GM12878 (cell line): ENCODE measurements at places on chromosomes 4 and X.

GRCh38 chrX:19198473-19198872, 76.2 kb upstream of the ADGRG2 start:
- no peak for DNase-seq

- no peak for DNase-seq
Measured at GRCh38 chrX:130300010-130300282, 31.2 kb upstream of the ZNF280C start.

DNA sequence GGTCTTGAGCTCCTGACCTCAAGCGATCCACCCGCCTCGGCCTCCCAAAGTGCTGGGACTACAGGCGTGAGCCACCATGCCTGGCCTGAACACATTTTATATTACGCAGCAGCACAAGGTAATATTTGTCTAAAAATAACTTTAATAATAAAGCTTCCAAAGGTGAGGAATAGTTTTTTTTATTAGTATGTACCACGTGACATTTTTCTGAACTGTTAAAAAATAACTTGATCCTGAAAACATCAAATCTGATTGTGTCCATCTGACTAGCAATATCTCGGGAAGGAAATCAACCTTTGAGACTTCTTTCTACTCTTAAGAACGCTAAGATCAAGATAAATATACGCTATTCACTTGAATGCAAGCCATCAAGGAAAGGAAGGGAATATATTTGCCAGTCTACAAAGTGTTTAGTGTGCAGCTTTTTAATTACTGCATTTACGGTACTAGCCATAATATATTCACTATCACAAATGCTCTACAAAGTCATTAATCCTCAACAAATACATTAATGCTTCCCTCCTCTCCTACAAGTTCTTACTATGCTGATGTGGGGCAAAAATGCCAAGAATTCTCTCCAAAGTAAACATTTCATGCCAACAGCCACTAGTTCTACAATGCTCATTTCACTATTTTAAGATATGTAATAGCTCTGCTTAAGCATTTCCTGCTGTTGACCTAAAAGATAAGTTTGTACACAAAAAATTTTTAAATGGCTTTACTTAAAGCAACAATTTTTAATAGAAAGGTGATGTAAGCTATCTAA, 143.6 kb downstream of the APBB2 start:
- DNase-seq, result no peak

- DNase-seq, result no peak
Measured at GRCh38 chrX:46703980-46704379, 54.9 kb downstream of the SLC9A7 start.

DNA sequence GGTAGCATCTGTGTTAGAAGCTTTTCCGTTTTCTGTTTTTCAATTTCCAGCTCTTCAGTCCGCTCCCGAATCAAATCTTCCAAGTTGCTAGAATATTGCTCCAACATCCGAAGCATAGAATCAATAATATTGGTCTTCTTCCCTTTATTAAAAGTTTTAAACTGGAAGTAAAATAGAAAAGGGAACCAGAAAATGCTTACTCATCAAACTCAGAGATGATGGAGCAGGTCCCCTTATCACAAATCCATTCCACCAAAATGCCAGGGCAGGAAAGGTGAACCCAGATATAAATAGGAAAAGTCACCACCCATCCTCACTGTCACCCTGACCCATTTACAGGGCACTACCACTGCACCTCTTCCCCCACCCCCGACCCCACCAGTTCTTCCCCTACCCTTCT, 89.0 kb downstream of the GUCY2F start:
- DNase-seq, result no peak

DNA sequence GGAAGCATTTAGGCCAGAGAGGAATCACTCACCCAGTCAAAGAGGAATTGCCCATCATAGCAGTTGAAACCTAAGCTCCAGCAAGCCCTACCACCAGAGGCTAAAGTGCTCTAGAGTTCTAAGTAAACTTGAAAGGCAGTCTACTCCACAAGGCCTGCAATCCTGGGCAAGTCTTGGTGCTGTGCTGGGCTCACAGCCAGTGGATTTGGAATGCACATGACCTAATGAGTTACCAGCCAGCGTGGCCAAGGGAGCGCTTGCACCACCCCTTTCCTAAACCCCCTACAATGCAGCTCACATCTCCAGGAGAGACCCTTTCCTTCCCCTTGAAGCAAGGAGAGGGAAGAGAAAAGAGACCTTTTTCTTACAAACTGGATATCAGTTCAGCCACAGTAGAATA, 445.7 kb downstream of the GASK1B start:
- DNase-seq, result no peak

DNA sequence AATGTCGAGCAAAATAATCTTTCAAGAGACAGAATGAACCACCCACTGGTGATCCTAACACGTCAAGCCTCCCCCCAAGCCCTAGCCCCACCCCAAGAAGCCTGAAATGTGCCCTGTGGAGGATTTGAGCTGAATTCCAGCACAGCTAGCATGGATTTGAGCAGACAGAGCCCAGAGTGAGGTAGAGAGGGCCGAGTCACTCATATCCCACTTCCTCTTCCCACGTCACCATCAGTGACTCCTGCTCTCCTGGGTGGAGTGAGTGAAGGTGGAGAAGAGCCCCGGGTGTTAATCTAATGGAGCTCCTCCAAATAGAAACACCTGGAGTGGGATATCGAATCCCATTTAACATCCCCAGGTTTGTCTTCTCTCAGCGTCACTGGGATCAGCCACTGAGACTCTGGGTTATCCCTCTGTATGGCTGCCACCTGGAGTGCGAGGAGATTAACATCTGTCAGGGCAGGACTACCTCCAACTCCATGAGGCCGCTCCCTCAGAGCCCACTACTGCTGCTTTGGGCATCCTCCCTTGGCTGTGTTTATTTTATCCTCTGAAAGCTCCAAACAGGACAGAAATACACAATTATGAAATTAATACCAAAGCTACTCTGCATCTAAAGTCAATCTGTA, 136.6 kb downstream of the NWD2 start:
- no peak for DNase-seq

GRCh38 chrX:129404670-129405008, 118.7 kb downstream of the SMARCA1 start:
- no peak for DNase-seq

- DNase-seq, result no peak
Measured at GRCh38 chr4:10698172-10698571, 13.6 kb upstream of the CLNK start.

DNA sequence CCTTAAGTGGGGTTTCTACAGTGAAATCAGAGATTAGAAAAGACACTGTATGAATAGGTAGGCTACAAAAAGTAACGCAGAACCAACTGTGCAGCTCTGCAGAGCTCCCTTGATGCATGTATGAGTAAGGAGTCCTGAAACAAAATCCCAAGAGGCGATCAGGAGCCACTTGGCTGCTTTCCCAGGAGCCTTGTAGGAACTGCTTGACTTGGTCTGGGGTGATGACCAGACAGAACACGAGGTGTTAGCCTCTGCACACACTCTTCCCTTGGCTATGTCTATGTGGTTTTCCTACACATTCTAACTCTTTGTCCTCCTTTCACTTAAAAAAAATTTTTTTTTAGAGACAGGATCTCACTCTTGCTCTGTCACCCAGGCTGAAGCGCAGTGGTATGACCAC, 22.8 kb upstream of the AP1S2 start:
- no peak for DNase-seq

GRCh38 chr4:19301527-19301926, 950.2 kb upstream of the SLIT2 start:
- no peak for DNase-seq

- no peak for DNase-seq
Measured at GRCh38 chrX:97369947-97370346, 486.2 kb downstream of the RPA4 start.

DNA sequence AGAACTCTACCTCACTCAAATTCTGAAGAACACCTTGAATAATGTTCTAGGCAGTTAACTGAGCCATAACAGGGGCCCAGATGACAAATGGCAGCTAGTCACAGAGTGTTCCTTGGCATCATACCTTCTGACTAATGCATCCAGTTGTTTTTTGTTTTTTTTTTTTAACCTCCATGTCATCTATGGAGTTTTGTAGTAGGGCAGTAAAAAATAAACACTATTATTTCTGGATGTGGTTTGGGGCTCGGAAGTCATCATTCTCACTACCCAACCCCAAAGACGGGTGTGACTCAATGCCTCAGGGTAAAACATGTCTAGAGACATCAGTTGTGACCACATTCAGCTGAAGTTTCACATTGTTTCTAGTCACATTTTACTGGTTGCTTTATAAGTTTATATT, 31.2 kb upstream of the MCF2 start:
- peak; percentile 19 for DNase-seq

GRCh38 chr4:88965053-88965452, 91.9 kb downstream of the FAM13A start:
- DNase-seq, result no peak

DNA sequence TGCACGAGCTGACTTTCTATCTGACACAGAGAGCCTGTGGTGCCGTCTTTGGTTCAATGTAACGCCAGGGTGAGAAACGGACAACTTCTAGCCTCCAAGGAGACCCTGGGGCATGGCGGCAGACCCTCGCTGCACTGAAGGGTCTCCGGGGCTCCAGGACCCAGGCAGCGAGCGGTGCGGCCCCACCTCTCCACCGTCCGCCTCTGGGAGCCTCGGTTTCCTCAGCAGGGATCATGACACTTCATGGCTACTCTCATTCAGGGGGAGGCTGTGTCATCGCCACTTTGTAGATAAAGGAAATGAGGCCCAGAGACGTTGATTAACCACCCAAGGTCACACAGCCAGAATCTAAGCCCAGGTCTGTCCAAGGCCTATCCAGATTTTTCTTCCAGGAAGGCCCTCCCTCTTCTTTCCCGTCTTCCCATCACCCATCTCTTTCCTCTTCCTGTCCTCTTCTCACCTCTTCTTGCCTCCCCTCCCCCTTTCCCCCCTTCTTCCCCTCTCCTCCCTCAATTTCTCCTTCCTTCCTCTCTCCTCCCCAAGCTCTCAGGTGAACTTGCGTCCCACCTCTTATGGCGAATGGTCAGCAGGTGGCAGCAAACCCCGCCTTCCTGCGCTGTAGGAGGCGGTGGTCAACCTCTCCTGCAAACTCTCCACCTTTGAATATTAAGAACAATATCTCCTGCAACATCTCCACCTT, 69.3 kb upstream of the HMX1 start:
- no peak for DNase-seq

GRCh38 chr4:28391877-28392276, 1531.2 kb downstream of the STIM2 start:
- no peak for DNase-seq

DNA sequence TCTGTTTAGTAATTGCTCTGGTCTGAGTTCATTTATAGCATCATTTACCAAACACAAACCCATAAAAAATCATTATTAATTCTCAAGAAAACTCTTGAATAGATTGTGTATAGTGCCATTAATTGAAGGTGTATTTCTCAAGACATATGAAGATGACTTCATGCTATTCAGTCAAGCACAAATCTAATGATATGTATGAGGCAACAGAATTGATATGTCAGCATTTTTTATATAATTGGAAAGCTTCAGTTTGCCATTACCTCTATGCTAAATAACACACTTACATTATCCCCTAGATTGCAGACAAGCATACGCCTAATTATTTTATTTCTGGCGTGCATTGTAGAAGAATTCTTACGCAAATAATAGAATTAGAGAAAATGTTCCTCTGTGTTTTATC, 461.8 kb downstream of the PDHA2 start:
- DNase-seq, result no peak

DNA sequence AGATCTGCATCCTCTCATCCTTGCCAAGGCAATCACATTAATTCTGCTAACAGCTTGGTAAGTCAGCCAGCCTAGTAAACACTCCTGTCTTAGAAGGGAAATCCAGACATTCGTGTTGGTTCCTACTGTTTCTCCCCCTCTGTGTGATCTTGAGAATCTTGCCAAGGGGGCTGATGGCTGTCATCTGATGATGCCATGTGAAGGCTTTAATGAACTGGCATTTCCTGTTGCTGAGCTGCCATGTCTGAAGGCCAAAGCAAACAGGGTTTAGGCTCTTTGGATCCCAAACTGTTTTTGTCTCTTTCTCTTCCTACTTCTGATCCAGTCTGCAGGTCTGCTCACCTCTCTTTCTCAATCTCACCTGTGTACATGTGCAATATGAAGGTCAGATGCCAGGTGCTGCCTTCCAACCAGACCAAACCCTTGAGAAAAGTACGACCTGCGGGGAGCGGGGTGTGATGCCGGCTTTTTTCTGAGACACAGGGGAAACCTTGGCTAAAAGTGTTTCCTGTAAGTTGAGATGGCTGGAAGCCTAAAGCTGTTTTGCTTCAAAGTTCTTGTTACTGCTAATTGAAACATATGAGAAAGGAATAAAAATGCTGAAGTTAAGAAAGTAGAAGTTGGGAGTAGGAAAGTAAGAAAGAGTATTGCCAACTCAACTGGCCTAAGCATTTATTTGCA, 532.9 kb downstream of the ANKRD50 start:
- no peak for DNase-seq

GRCh38 chr4:108749119-108749518, 13.7 kb downstream of the ETNPPL start:
- no peak for DNase-seq

GRCh38 chrX:153944140-153944799, at the start of gene RENBP:
Gene RENBP, minus strand, starts transcription at chrX:153944643. Its CDS starts 33 bp downstream, at chrX:153944610.
- no peak for DNase-seq

- DNase-seq, result no peak
Measured at GRCh38 chr4:81538716-81539427, 67.2 kb upstream of the RASGEF1B start.

GRCh38 chr4:43425206-43425605, 532.7 kb downstream of the GRXCR1 start:
- no peak for DNase-seq

- no peak for DNase-seq
Measured at GRCh38 chr4:97142893-97143292, 1000.4 kb downstream of the STPG2 start.

DNA sequence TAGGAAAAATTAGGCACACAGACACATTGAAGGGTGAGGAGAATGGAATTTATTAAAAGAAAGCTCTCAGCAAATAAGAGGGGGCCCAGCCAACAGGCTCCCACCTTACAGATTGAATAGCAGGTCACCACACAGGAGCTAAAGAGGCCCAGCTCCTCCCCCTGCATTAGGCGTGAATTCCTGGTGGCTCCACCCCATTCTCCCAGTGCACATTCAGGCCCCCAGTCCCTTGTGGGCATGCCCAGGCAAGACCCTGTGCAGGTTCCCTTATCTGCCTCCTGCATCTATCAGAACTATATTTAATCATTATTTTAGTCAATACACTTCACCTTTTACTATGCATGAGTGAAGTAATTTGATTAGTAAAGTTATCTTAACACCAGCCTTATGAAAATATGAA, 856.3 kb upstream of the NDST4 start:
- no peak for DNase-seq

DNA sequence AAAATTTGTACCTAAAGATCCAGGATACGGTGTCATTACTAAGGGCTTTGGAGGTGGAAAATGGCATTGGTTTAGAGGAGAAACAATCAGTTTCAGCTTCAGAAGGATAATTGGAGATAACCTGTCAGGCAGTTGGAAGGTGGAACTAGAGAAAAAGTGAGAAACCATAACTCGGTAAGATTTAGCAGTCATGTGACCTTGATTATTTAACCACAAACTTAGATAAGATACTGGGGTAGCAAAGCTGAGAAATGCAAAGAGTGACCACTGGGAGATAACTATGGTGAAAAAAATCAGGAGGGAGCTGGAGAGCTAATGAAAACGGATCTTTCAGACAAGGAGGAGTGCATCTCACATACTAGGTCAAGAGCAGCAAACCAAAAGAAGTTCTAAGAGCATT, 58.3 kb upstream of the SMARCA5 start:
- DNase-seq, result no peak
